Cardiac ventricle fibroblast (primary cell): ENCODE measurements at places on chromosomes 6 and 20. TPM values are rescaled to one million over a fixed set of nuclear protein-coding genes. Genes with fewer than 3 reads are reported as not detected.

Gene DDAH2
- 48.5 and 60.7 TPM in 2 replicates for total RNA-seq

Gene PBOV1
- total RNA-seq, result not detected in 2 replicates

Gene PSORS1C1
- 0.64 and 51.9 TPM in 2 replicates for total RNA-seq

Gene HAO1
- total RNA-seq, result not detected in 2 replicates

Gene TBXT
- not detected in 2 replicates for total RNA-seq
